Peyer's patch (tissue), 4 donors: ENCODE measurements at places on chromosomes 7 and 10. TPM values are rescaled to one million over a fixed set of nuclear protein-coding genes. Genes with fewer than 3 reads are reported as not detected.
A peak's percentile ranks its signal among the peaks of the same experiment; 100 is the strongest.

DNA sequence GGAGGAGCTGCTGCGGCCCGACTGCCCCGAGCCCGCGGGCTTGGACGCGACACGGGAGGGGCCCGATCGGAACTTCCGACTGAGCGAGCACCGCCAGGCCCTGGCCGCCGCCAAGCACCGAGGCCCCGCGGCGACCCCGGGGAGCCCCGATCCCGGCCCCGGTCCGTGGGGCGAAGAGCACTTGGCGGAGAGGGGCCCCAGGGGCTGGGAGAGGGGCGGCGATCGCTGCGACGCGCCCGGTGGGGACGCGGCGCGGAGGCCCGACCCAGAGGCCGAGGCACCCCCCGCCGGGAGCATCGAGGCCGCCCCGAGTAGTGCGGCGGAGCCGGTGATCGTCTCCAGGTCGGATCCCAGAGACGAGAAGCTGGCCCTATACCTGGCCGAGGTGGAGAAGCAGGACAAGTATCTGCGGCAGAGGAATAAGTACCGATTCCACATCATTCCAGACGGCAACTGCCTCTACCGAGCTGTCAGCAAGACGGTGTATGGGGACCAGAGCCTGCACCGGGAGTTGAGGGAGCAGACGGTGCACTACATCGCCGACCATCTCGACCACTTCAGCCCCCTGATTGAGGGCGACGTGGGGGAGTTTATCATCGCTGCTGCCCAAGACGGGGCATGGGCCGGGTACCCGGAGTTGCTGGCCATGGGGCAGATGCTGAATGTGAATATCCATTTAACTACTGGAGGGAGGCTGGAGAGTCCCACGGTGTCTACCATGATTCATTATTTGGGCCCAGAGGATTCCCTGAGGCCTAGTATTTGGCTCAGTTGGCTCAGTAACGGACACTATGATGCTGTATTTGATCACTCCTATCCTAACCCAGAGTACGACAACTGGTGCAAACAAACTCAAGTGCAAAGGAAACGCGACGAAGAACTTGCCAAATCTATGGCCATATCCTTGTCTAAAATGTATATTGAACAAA lies 1.4 kb downstream of the OTUD1 start:
- DNase-seq: peak; percentile 67

C10orf143 gene
- total RNA-seq: 1.6 TPM

GRCh38 chr7:6242561-6242960 lies 29.9 kb downstream of the CYTH3 start:
- no peak for DNase-seq

CCDC7 gene
- 14.3 TPM for total RNA-seq

SLC18A2 gene
- 0.83 TPM for total RNA-seq

GRCh38 chr10:124010024-124010423 lies 83.4 kb downstream of the CHST15 start:
- DNase-seq: no peak

DNA sequence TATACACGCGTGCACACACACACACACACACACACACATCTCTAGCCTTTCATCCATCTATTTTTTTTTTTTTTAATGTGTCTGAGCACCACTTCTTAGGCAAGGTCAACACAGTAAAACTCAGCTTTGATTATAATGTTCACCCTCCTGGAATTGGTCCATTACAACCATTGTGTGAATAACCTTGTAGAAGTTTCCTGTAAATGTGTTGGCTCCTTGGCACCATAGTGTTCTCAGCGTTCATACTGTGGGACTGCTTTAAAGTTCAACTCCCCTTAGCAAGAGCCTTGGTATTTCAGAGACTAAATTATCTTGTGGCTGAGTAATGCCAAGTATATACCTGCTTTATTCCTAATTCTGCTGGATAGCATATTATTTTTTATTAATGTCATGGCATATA lies 106.3 kb upstream of the PRPS1L1 start:
- no peak for DNase-seq

TMEM130 gene
- not detected for total RNA-seq

DNA sequence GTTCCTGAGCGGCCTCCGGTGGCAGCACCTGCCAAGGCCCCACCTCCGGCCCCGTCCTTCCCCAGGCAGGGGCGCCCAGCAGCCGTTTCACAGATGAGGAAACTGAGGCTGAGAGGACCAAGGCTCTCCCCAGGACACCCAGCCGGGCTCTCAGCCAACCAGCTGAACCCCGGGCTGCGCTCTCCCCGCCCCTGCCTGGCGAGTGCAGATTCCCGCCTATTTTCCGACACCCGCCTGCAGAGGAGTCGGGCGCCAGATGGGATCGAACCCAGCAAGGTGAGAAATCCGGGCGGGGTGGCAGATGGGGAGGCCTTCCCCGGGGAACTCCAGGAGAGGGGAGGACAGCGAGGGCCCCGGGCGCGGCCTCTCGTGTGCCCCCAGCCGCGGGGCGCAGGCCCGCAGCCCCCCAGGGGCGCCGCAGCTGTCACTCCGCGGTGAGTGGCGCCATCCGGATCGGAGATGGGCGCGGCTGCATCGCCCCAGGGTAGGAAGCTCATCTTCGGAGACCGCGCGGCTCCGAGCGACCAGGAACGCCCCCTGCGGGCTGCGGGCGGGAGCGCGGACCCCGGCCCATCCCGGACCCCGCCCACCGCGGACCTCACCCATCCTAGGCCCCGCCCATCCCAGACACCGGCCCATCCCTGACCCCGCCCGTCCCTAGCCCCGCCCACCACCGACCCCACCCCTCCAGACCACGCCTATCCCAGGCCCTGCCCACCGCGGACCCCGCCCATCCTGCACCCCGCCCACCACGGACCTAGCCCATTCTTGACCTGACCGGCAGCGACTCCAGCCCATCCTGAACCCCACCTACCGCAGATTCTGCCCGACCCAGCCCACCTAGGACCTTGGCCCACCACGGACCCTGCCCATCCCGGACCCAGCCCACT lies 90.3 kb downstream of the MICALL2 start:
- DNase-seq: no peak

UTF1 gene
- not detected for total RNA-seq

DNA sequence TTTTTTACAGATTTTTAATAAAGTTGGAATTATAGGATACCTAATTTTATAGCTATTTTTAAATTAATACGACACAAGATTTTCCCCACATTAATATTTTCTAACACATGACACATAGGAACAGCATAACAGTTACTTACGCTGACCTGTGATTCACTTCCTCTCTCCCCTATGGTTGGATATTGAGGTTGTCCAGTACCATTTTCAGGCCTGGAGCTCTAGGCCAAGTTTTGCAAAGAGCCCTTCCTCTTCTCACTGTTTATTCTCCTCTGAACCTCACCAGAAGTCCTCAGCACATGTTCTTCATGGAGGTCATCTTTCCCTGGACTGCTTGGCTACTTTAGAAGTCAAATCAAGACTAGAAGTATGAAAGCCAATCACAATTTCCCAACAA lies 28.2 kb downstream of the LYZL1 start:
- DNase-seq: no peak

DNA sequence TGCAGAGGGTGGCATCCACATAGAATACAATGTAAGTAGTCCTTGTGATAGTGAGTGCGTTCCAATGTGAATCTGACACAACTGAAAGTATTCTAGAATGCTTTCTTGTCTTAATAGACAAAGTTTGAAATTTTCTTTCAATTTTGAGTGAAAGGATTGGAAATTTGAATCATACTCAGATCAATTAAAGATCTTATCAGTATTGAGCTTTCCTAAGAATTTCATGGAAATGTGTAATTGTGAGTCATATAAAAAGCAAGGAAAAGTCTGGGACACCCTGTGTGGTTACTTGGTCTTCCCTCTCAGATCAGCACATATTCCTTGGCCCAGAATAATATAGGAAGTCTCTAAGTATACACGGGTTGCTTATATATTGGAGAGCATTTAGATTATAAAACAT lies 99.1 kb downstream of the MBL2 start:
- no peak for DNase-seq

GRCh38 chr10:13491747-13492360 lies 37.0 kb downstream of the BEND7 start:
- no peak for DNase-seq

- DNase-seq: no peak
Measured at GRCh38 chr10:80284522-80284921, 4.9 kb downstream of the MAT1A start.

DNA sequence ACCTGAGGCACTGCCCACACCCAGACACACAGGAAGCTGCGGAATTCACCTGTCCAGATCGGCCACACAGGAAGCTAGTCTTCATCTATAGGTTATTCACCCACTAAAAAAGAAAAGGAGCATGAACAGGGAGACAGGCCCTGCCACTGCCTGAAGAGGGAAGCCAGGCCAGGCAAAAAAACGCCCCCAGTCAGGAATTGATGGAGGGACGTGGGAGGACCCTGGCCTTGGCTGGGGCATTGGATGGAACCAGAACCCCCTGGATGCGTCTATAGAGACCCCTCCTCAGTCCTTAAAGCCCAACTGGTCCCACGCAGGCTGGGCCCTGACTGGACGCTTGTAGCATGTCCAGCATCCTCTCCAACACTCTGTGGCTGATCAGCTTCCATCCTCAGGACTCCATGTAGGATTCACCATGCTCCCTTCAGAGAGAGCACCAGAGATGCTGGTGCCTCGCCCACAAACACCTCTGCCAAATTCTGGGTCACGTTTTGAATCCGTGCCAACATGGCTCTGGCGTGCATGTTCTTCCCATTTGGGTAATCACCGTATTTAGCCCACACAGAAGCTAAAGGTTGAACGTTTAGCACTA lies 259.3 kb upstream of the TCERG1L start:
- no peak for DNase-seq

CTAGE8 gene
- total RNA-seq: 6.5 TPM

- no peak for DNase-seq
Measured at GRCh38 chr7:112533591-112533990, 52.8 kb downstream of the LSMEM1 start.

DNA sequence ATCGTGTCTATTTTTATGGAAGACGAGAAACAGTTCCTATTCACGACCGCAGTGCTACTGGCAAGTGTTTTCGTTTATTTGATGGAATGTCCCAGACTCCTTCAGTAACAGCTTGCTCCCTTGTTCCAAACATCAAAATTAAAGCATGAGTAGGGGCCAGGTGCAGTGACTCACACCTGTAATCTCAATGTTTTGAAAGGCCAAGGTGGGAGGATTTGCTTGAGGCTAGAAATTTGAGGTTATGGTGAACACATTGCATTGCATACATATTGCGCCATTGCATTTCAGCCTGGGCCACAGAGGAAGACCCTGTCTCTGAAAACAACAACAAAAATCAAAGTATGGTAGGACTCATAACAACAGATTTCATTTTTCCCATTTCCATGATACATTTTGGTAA lies 22.8 kb downstream of the PTTG1IP2 start:
- no peak for DNase-seq

DNA sequence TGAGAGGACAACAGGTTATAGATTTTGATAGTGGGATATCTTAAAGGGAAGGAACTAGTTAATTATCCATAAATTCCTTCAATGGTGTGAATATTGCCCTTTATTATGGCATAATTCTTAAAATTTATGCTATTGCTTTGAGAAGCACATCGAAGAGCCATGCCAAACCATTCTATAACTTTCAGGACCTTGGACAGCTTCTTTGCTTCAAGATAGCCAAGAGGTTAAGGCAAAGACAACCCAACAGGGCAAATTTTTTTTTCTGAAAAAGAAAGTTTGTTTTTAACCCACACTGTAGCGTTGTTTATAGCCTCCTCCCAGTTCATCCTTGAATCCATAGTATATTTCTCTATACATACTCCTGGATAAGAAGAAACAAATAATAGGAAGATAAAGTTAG lies 103.2 kb downstream of the NRG3 start:
- DNase-seq: no peak

DNA sequence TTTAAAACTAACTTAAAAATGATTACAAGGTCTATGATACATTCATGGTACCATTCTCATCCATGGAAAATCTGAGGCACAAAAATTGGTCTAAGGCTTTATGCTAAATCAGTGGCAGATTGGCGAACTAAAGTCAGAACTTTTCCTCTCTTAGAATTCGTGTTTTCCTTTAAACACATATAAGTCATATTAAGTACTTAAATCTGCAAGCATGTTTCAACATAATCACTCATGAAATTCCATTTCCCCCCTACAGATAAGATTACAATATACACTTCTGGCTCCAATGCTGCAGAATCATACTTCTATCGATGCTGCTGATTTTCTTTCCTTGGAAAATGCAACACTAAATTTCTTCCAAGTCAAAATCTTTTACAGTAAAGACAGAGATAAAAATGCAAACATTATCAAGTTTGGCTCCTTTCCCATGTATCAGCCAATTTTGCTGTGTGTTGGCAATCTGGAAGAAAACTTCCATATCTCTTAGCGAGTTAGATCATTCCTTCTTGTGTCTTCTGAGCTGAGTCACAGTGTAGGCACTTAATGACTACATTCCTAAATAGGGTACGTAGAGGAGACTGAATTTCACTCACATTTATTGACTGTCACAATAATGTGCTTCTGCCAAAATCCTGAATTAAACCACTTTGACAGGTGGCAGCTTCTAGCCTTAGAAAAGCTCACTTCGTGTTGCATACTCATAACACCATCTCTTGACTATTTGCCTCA lies 76.4 kb upstream of the LRRC17 start:
- DNase-seq: no peak

GRCh38 chr10:102837230-102837721 lies at the start of gene CYP17A1:
TSS of gene CYP17A1 (minus strand) at chr10:102837413. CDS start at chr10:102837361, 52 bp downstream.
- no peak for DNase-seq

- DNase-seq: no peak
Measured at GRCh38 chr7:47803846-47804245, 144.4 kb downstream of the PKD1L1 start.

GRCh38 chr7:75953931-75954330 lies 39.0 kb downstream of the POR start:
- DNase-seq: no peak

RBP3 gene
- not detected for total RNA-seq

GRCh38 chr10:97531401-97531986 lies 32.8 kb downstream of the UBTD1 start:
- no peak for DNase-seq

KCNH2 gene
- 8.5 TPM for total RNA-seq

DNA sequence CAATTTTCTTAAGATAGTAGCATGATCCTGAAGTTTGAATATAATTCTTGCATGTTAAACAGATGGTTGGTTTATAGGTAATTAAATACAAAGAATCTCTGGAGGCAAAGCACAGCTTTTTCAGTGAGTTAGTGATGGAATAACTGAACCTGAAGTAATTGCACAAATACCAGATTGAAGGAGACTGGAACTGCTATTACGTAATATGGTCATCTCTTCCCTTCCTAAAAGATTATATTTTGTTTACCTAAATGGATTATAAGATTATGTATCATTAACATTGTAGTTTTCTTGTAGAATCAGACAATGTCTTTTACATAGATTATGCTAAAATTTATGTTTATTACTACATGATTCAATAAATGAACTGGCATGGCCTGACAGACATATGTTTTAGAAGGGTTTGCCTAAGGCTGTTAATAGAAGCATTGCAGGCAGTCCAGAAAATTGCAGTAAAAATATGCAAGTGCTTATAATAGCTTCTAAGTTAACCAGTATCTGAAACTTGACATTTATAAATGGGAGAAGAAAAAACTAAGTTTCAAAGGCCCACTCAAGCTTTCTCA lies 35.8 kb upstream of the GPR37 start:
- DNase-seq: no peak

- DNase-seq: peak; percentile 6
Measured at GRCh38 chr7:99313204-99313573, 12.5 kb upstream of the ARPC1A start.

RPS24 gene
- 999 TPM for total RNA-seq

- no peak for DNase-seq
Measured at GRCh38 chr7:65251851-65252620, 121.6 kb upstream of the ZNF92 start.
